ENCODE measurements at places on chromosomes 1 and 21.
A peak's percentile ranks its signal among the peaks of the same experiment; 100 is the strongest.

DNA sequence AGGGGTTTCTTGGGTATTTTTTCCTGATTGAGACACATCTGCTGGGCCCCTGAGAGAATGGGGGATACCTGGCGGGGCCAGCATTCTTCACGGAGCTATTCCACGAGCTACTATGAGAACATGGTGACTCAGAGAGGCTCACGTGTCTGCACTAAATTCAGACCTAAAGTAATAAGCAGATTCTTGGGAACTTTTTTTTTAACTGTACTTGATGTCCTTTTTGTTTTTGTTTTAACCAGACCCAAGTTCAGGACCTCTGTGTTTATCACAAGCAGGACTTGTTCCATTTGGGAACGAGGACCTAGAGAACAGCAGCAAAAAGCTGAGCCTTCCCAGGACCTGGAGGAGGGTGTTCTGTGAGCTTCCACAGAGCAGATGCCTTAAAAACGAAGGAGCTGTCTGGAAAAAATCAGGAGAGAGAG is 44.0 kb downstream of the EVA1C start:
- DNase-seq = no peak

DNA sequence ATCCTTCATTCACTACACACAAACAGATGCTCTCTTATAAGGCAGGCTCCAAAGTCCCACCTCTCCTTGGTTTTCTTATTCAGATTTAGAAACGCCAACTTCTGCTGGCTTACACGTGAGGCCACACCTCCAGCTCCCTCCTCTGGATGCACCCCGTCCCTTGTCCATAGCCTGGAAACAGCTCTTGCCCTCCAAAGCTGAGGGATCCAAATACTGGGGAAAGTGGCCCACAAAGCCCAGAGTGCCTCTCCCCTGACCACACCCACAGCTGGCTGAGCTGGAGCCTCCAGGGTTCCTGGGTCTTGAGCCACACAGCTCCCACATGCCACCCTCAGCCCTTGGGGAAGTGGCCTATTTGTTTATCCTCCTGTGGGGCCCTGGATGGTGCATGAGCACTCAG is 4.5 kb downstream of the LAD1 start:
- DNase-seq = no peak

DNA sequence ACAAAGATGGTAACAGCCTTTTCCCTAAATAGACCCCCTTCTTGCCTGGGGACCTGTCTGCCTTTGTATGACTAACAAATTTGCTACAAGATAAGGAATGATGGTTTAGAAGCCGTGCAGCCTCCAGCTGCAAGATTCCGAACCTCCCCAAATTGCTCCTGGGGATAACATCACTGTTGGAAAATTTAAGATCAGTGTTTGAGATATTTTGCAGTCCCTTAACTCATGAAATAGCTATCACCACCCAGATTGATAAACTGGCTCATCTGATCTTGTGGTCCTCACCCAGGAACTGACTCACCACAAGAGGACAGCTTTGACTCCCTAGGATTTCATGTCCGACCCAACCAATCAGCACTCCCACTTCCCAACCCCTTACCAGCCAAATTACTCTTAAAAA is 254.7 kb downstream of the USH2A start:
- no peak for DNase-seq

DNA sequence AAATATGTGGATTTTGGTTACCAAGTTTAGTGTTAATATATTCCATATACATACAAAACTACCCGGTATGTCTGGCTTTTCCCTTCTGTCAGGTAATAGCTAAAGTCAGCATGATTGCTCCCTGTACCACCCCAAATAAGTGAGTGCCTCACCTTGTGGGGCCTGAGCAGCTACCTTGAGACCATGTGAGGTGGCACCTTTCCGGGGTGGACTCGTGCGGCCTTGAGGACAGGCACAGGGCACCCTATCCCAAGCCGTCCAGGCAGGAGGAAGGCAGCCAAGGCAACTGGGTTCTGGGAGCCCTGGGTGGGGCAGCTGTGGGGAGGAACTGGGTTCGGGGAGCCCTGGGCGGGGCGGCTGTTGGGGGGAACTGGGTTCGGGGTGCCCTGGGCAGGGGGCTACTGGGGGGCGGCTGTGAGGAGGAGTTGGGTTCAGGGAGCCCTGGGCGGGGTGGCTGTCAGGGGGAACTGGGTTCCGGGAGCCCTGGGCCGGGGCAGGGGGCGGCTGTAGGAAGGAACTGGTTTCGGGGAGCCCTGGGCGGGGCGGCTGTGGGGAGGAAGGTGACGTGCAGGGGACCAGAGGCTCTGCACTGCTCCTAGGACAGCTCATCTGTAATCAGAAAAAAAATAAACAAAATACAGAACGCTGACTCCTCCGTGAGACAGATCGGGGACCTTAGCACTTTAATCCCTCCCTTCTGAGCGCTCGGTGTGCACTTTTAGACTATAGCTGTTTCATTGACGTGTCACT is 63.3 kb downstream of the POFUT2 start:
- DNase-seq = peak; percentile 43

- DNase-seq = no peak
Observed at GRCh38 chr1:86491171-86491950, 22.6 kb downstream of the CLCA1 start.

DNA sequence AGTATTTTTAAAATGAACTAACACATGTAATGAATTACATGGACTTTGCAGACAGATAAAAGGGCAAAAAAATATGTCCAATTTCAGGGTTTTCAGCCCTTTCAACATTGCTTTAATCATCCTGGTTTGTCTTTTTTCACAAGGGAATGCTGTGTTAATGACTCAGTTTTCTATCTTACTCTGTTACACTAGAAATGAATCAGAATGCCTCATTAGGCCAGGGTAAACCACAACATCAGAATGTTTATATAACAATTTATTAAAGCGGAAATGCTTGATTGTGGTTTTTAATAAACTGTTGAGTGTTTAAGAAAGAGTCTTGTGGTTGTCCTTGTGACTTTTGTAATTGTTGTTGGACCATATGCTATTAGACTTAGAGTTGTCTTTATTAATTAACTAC is 13.5 kb downstream of the GORAB start:
- DNase-seq = no peak

DNA sequence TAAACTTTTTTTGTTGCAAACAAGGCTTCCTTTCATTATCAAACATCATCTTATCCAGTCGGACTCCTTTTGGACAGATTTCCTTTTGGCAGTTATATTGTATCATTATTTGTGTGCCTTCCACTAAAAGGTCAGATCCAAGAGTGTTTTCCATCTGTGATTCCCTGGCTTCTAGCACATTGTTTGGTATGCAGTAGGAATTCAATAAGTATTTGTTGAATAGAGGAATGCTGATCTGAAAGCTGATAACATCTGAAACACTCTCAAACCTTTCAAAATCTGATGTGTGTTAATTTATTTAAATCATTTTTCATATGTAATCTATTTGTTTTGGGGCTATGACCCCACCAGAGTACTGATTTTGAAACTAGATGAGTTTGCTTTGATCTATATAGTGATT is 39.0 kb downstream of the NDC1 start:
- no peak for DNase-seq

DNA sequence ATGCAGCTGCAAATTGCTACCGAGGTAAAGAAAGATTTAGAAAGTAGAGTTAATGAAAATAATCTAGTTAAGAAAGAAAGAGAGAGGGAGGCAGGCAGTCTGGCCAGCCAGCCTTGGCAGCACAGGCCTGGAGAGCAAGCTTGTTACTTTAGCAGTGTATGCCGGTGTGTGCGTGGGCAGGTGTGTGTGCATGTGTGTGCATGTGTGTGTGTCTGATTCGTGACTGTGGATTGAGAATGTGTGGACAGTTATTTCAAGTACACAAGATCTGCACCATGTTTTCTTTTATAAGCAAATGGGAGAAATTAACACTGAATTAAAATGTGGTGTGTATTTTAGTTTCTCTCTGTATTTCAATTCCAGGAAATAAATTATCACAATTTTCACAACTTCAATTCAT is 211.6 kb downstream of the DSCAM start:
- DNase-seq = no peak

- no peak for DNase-seq
Observed at GRCh38 chr1:234926559-234927311, 201.9 kb downstream of the TOMM20 start.

DNA sequence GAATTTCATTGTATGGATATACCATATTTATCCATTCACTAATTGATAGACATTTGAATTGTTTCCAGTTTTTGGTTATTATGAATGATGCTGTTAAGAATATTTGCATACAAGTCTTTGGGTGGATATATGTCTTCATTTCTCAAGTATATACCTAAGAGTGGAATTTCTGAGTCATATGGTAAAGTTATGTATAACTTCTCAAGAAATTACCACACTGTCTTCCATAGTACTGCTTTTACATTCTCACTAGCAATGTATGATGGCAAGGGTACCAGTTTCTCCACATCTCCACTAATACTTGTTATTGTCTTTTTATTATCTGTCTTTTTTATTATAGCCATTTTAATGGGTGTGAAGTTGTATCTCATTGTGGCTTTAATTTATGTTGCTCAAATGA is 74.6 kb upstream of the TENT5C start:
- no peak for DNase-seq

DNA sequence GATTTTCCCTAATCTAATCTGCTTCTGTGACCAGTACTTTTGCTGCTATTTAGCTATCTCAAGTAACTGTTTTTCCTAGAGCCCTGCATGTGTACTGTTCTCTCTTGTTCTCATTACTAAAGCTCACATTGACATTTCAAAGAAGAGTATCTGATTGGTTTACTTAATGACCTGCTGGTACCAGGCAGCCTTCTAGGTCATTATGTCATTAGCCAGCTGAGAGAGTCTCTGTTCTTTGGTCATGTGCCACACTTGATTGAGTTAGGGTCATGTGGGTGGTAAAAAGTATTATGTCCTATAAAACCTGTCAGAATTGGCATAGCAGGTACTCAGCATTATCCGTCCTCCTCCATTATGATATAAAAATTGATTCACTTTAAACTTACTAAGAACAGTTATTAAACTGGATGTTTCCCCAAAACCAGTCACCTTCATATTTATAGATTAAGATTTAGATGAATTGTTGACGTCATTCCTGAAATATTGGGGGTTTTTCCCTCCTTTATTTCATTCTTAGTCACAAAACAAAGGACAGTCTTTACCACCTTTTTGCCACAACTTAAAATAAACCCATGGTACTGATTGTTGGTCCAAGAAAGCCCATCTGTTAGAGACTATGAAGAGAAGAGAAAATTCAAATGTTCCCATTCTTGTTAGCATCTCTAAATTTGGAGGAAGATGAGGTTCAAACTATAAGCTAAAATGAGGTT is 22.2 kb downstream of the FNDC5 start:
- DNase-seq = no peak

GRCh38 chr1:185880779-185881333 is 146.7 kb downstream of the HMCN1 start:
- DNase-seq = no peak

DNA sequence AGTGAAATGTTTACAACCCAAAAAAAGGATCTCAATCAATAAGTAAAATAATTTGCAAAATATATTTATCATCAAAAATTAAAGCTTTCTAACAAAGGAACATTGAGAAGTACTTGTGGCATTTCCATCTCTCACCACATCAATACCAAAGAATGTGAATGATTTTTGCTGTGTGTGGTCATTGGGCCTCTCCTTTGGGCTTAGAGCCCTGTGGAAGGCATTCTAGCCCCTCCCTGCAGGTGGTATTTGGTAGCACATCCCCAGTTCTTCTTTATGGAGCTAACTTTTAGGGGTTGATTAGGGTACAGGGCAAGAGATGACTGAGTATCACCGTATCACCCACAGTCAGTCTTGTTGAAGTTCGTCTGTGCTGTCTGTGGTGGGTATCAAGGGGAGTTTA is 294.1 kb upstream of the SGIP1 start:
- no peak for DNase-seq
